ENCODE measurements at places on chromosomes 1 and 21.

DNA sequence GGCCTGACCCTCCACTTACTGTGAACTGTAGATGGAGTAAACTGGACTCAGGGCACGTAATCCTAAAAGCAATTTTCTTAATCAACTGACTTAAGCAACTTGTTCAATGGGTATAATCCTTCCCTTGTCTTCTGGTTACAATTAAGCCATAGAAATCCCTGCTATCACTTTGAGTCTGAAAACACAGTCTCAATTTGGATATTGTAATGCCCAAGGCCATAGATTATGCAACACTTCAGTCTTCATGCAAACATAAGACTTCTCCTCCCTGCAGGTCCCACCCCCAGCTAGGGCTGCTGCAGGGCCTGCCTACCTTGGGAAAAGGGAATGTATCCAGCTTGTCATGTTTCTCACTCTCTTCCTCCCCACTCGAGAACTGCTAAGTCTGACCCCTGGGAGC is 6.2 kb upstream of the SLC5A9 start:
- DNase-seq, result no peak

DNA sequence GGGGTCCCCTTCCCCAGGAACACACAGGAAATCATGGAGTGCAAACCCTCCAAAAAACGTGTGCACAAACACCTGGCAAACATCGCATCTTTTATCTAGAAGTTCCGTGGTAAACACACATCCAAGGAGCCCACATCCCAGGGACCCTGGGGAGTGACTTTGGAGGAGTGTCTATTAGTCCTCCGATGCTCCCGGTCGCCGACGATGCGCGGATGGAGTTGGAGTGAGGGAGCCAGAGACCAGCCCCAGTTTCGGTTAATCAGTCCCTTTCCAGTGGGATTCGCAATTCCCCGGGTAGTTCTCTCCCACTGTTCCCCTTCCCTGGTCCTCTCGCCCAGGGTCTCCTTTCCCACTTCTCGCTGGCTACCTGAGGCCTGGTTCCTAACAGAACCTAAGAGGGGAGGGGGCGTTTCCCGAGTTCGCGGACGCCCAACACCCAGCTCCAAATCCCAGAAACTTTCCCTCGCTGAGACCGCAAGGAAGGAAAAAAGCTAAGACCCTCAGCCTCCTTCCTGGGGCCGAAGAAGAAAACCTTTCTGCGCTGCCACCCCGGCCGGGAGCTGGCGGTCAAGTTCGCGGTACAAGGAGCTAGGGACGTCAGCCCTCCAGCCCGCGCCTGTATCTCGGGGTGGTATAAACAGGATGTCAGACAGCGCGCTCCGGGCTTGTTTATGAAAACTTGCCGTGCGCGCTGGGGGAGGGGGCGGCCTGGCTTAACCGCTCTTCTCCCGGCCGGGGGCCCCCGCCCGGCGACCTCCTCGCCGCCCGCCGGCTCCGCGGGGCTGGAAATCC is 787 bp downstream of the JAK1 start:
- DNase-seq, result no peak

DNA sequence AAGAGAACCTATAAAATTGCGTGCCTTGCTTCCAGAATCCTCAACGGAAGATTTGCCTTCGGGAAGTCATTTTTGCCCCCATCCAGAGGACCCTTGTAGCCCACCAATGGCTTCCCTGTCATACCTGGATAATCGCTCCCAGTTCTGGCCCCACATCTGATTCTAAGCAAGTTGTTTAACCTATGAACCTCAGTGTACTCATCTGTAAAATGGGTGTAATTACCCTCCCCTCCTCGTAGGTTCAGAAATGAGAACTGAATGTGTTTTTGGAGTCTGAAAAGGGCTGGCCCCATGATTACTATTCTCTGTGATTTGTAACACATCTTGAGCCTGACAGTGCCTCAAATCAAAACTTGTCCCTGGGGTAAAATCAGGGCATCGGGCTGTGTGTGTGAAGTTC is 81.6 kb upstream of the TMEM51 start:
- DNase-seq, result no peak

DNA sequence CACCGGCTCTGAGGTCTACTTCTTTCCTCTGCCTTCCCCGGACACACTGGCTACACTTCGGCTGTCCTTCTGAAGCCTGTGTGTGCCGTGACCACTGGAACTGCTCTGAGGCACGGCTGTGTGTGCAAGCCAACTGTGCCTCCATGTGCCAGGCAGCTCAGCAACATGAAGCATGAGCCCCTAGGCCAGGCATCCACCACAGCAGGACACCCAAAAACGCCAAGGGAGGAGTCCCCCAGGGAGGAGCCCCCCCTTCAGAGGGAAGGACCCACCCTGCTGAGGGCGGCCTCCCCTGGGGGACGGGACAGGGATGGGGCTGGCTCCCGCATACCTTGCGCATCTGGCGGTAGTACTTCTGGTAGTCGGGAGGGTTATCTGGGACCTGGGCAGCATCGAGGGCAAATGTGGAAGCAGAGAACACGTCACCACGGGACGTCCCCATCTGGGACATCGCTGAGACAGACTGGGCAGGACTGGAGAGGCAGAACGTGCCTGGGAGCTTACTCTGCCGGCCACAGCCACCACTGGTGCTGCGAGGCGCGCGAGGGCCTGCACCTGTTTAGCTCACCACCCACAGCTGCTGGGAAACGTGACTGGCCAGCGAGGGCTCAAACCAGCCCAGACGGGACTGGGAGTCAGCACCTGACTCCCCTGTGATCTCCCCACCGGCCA is 20.5 kb downstream of the LSS start:
- no peak for DNase-seq

DNA sequence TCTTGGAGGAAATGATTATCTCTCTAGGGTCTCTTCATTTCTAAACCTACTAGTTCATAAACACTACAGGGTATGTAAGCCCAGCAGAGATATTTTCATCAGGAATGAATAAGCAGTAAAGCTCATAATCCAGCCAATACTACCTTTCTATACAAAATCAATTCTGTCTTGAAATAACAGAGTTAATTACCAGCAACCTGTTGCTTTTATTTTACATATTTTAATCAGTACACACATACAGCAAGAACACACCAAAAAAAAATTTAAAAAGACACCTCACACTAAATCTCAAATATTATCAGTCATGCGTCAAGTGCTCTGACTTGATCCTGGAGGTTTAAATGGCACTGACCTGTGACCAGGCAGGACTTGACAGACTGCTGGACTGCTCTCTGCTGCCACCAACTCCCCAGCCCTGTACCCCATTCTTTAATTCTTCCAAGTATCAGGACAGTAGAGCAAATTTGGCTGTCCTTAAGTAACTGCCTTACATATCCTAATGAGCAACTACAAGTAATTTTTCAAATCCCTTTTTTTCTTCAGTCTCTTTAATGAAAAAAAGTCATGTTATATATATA is 98.5 kb downstream of the CDC42BPA start:
- DNase-seq, result no peak

- DNase-seq, result no peak
Measured at GRCh38 chr1:240199758-240200645, 108.3 kb downstream of the FMN2 start.

GRCh38 chr1:218273762-218274479 is 11.2 kb upstream of the RRP15 start:
- no peak for DNase-seq

- DNase-seq, result no peak
Measured at GRCh38 chr1:96550061-96550460, 171.5 kb upstream of the PTBP2 start.

- DNase-seq, result no peak
Measured at GRCh38 chr1:244022311-244022710, 28.8 kb upstream of the ZBTB18 start.

DNA sequence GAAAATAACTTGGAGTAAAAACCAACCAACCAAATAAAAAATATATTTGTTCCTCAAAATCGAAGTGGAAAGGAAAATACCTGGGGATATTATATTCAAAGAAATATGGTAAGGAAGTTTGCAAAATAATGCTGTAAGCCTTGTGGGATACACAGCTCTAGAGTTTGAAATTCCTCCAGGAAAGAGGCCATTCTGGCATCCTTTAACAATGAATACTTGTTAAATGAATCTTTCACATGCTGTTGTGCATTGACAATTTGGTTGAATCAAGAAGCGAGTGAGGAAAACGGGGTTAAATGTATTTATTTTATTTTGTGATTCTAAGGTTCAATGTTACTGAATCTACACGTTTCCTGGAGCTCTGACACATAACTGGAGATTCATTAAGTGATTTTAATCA is 30.5 kb upstream of the NTNG1 start:
- peak; percentile 29 for DNase-seq

- no peak for DNase-seq
Measured at GRCh38 chr1:201026836-201027235, 3.3 kb upstream of the KIF21B start.

DNA sequence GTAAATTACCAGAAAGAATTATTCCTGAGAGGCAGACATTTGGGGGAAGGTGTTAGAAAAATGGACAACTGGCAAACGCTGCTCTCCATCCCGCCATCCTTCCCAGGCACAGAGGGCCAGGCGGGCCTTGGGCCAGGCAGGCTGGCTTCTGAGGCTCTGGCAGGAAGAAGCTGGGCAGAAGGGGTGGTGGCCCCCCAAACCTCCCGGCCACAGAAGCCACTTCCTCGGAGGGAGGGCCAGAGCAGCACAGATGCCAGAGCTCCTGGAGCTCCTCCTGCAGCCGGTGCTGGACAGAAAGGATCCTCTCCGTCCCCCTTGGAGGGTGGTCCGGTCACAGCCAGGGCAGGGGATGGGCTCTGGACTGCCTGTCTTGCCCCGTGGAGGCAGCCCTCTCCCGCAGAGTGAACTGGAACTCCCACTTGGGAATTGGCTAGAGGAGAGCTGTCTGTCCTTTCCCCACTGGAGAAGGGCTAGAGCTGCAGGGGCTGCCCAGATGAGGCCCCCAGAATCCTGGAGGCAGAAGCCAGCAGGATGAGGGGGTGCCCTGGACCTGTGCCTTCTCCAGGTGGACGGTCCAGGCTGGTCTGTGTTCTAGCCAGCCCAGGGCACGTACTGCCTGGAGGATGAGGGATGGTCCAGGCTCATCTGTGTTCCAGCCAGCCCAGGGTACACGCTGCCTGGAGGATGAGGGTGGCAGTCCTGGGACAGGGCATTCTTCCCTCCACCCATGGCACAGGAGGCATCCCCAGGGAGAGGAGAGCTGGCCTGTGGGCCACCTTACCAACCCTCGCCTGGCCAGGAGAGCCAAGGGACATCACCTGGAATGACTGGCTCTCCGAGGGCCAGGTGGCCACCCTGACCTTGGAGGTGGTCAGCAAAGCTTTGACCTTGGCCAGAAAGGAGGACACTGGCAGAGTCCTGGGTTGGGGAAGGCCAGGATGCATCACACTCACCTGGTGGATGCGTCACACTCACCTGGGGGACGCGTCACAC is 47.4 kb upstream of the ACTRT2 start:
- DNase-seq, result no peak

GRCh38 chr21:15671188-15671587 is 58.6 kb upstream of the USP25 start:
- no peak for DNase-seq

- DNase-seq, result no peak
Measured at GRCh38 chr1:38992412-38993111, 1.5 kb downstream of the AKIRIN1 start.

DNA sequence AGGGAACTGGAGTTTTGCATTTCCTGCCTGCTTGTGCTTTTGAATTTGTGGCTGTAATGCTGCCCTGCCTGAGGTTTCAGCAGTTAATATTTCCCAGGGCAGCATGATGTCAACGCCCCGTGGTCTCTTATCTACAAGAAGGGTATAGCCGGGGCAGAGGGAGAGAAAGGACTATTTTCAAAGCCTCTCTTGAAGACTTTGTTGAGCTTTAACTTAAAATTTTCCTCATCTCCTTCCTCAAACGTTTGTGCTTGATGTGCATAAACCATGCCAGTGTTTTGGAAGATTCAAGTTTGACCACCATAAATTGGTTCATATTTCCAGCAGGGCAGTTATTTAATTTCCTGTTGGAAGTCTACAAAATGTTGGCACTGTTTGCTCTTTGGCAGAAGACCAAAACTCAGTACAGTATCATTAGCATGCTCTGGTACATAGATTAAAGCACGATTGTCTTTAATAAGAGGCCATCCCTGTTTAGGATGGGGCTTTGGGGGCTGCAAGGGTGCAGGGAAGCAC is 43.4 kb downstream of the ROR1 start:
- DNase-seq, result no peak

GRCh38 chr1:208899438-208899837 is 655.3 kb upstream of the PLXNA2 start:
- no peak for DNase-seq

GRCh38 chr1:232553050-232553754 is 76.7 kb downstream of the SIPA1L2 start:
- DNase-seq, result no peak

GRCh38 chr1:67960766-67961165 is 89.7 kb downstream of the DIRAS3 start:
- DNase-seq, result no peak

- no peak for DNase-seq
Measured at GRCh38 chr1:101313356-101313755, 76.5 kb downstream of the S1PR1 start.

DNA sequence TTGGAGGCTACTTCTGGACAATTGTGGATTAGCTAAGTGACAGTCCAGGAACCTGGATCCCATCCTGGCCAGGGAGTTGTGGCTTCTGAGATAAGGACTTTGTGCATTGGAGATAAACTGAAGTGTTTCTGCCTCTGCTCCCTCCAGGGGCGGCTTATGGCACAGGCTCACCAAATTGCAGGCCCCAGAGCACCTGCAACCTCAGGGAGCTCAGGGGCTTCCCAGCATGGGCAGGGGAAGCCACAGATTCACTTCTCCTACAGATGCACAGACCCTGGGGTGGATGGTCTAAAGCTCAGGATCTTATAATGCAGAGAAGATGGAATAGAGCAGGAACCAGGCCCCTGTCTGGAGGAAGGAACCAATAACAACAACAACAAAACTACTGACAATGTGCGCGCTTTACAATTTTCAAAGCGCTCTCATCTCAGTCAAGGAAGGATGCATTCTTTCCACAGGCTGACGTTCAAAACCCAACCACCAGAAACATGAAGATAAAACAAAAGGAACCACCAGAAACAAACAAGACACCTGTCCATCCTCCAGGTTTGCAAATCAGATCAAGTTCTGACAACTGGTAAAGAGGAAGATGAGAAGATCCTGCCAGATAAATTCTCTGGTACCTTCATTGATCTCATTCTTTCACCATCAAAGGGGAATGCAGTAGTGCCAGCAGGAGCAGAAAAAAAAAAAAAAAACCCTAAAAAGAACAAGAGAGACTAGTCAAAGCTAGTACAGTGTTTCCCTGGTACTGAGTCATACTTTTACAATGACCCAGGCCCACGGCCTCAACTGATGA is 121.0 kb upstream of the IRF2BP2 start:
- peak; percentile 52 for DNase-seq

- no peak for DNase-seq
Measured at GRCh38 chr1:204445860-204446412, 34.3 kb upstream of the PPP1R15B start.

DNA sequence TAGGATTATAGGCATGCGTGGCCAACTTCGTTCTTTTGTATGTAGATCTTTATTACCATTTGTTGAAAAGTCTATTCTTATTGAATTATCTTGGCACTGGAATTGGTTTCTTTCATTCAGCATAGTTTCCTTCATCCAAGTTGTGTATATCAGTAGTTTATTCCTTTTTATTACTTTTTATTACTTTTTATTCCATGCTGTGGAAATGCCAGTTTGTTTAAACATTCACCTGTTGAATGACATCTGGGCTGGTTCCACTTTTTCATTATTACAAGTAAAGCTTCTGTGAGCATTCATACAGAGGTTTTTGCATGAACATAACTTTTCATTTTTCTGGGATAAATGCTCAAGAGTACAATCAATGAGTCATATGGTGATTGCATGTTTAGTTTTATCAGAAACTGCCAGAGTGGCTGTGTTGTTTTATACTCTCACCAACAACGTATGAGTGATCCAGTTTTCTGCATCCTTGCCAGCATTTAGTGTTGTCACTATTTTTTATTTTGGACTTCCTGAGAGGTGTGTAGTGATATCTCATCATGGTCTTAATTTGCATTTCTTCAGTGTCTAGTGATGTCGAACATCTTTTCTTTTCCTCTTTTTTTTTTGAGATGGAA is 28.6 kb downstream of the PTPRU start:
- DNase-seq, result no peak

Measured in fibroblast of skin of left quadriceps (primary cell).